ENCODE measurements at places on chromosomes 11 and 22.

DNA sequence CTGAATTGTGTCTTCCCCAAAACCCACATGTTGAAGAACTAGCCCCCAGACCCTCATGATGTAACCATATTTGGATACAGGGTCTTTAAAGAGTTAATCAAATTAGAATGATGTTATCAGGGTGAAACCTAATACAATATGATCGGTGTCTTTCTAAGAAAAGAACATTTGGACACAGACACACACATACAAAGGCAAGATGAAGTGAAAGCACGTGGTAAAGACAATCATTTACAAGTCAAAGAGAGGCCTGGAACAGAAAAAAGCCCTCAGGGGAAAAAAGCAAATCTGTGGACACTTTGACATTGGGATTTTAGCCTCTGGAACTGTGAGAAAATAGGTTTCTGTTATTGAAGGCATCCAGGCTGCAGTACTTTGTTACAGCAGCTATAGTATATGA is 733.4 kb downstream of the JRKL start:
- DNase-seq = no peak

GRCh38 chr11:15747671-15748070 is 608.7 kb downstream of the SOX6 start:
- DNase-seq = no peak

- no peak for DNase-seq
These were observed 13.6 kb downstream of the POLR2F start for GRCh38 chr22:37967147-37967546.

- peak; percentile 81 for DNase-seq
These were observed 689 bp downstream of the PDHX start for GRCh38 chr11:34916843-34917770.

- no peak for DNase-seq
These were observed 76.9 kb upstream of the TCF20 start for GRCh38 chr22:42347281-42347824.

DNA sequence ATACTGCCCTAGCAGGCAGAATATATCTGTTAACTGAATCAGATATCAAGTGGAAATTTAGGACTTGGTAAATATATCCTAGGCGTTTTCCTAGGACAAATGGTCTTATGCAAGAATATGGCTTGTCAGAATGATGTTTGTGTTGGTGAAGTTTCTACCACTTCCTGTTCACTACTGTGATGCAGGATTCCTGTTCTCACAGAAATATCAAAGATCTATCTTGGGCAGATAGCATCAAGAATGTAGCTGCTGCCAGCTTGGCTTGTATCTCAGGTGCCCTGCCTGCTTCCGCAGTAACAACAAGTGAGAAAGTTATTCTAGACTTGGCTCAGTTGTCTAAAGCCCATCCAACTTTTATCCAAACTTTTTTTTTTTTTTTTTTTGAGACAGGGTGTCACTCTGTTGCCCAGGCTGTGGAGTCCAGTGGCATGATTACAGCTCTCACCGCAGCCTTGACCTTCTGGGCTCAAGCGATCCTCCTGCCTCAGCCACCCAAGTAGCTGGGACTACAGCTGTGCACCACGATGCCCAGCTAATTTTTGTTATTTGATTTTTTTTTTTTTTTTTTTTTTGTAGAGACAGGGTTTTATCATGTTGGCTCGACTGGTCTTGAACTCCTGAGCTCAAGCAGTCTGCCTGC is 61.3 kb downstream of the PPME1 start:
- DNase-seq = no peak

DNA sequence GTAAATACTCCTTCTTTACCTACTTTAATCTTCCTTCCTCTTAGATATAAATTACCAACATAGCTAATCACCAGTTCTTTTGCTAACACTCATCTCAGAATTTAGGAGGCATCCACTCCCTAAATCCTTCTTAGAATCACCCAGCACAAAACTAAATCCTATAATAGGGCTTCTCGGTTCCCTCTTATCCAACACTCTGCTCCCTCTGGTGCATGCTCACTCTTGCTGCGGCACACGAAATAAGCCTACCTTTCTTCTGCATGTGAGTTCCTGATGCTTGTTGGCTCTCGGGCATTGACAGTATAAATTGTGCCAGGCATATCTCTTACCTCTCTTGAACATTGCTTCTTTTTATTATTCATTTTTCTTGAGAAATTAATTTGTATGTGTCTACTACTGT is 61.0 kb downstream of the OR5AK2 start:
- peak; percentile 16 for DNase-seq

DNA sequence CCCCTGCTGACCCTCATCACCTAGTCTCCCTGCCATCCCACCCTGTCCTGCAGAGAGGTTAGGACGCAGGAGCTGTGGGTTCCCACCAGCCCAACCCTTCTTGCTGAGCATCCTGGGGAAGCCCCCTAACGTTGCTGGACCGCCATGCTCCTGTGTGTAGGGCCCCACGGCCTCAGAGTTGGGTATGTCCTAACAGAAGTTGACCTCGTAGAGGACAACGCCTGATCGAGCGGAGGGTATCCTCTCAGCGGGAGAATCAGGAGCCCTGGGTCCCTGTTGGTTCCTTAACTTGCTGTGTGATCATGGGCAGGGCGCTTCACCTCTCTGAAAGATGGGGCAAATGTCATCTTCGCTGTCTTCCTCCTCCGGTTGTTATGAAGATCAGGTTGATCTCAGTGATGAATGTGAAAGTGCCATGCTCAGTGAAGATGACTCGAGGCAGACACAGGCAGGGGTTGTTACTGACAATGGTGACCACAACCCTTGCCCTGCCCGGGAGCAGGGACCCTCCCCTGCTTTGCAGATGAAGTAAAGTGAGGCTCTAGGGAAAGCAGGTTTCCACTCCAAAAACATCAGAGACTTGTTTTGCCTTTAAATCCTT is 19.3 kb upstream of the CD5 start:
- DNase-seq = no peak

- peak; percentile 87 for DNase-seq
These were observed at the start of gene P4HA3 for GRCh38 chr11:74311352-74311926. Gene P4HA3 (minus strand): TSS chr11:74311640. CDS start chr11:74311611, 29 bp downstream.

GRCh38 chr11:126891556-126892217 is 108.9 kb downstream of the KIRREL3 start:
- DNase-seq = no peak

DNA sequence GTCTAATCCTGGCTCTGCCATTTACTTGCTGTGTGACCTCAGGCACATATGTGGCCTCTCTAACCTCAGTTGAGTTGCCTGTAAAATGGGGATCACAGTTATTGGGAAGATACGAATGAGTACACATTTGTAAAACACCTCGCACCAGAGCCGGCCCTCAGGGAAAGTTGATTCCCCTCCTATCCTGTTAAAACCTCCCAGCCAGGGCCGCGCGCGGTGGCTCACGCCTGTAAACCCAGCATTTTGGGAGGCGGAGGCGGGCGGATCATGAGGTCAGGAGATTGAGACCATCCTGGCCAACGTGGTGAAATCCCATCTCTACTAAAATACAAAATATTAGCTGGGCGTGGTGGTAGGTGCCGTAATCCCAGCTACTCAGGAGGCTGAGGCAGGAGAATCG is 7.8 kb upstream of the MYBPC3 start:
- no peak for DNase-seq

DNA sequence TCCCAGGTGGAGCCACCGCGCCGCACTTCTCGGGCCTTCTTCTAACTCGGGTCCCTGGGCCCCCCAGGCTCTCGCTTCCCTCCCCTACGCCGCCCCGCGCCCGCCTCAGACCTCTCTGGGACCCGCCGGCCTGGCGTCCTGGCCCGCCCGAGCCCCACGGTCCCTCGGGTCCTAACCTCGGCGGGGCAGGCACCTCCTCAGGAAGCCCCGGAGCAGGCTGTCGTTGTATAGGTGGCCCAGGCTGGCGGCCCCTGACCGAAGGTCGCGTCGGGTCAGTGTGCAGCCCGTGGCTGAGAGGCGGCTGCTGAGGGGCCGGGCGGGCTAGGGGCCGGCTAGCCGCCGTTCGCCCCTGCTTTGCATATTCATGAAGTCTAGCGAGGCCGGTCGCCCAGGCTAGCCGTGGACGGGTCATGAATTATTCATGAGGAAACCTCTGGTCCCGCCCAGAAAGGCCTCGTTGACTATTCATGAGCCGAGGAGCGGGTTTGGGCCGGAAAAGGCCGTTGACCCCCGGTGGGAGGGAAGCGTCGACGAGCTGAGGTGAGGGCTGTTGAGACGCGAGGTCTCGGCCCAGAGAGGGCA is at the start of gene HORMAD2:
Gene HORMAD2 (plus strand): TSS at position 513 of the 582 bp plus-strand sequence. CDS start 13,489 bp downstream, outside the sequence.
- peak; percentile 100 for DNase-seq

DNA sequence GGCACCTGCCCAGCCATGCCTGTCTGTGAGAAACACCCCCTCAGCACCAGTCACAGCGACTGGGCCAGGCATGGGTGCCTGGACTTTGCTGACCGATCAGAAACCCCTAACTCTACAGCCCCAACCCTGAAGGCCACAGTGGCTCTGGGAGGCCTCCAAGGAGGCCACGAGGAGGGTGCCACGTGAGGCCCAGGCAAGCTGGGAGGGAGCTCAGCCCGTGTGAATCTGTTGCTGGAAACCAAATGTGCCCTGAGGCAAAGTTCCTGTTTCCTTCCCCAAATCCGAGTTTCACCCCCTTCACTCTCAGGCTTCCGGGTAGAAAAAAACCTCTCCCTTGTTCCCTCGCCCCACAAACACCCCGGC is 1.3 kb downstream of the UNC93B1 start:
- no peak for DNase-seq

DNA sequence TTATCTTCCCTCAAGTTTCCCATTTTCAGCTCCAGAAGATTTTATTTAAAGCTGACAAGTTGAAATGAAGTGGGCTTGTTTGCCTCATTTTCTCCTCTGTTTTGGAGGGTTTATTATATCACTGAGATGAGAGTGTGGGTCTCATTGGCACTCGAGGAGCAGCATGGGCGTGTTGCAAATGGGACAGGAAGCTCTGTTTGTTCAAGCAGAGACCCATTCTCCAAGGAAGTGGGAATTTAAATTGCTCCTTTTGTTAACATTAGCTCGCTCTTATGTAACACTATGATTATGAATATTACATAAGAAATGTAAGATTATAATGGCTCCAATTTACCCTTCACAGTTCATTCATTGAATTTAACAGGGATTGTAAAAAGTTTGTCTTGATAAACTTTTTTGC is 317.7 kb upstream of the CTSC start:
- DNase-seq = no peak

DNA sequence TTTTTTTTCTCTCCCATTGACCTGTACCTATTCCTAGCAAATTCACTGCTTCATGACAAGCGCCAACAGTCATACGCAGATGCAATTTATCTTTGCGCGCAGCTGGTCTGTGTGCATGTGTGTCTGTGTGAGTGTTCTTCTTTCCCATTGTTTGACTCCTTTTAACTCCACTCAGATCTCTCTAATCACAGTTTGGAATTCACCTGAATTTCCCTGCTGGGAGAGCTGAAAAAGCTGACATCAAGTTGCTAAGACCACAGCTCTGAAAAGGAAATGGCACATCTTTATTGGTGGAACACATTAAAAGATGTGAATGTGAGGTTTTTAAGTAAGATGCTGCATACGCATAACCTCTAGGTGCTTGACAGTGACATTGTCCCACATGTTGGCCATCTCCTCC is 187.4 kb upstream of the MTMR2 start:
- no peak for DNase-seq

GRCh38 chr11:9074338-9075029 is 16.9 kb downstream of the SCUBE2 start:
- no peak for DNase-seq

DNA sequence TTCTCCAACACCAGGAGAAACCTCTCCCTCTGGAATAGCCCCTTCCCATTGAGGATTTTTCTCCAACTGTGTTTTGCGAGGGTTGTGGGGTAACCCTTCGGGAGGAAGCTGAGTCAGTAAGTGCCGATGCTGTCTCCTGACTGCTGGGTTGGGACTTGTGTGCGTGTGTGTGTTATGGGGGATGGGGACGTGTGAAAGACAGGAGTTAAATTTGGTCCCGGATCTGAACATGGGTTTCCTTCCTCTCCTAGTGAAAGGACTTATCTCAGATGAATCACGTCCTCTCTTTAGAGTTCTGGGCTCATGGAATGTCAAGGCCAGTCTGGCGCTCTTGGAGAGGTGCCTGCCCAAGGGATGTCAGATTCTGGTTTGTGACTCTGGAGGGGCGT is 33.3 kb downstream of the KIAA1671 start:
- no peak for DNase-seq

GRCh38 chr11:59380263-59381059 is 21.8 kb downstream of the OR5AN1 start:
- DNase-seq = no peak

GRCh38 chr22:38824585-38824984 is 19.2 kb downstream of the NPTXR start:
- DNase-seq = peak; percentile 98
